ENCODE measurements at places on chromosomes 11 and 22.
A peak's percentile ranks its signal among the peaks of the same experiment; 100 is the strongest.

DNA sequence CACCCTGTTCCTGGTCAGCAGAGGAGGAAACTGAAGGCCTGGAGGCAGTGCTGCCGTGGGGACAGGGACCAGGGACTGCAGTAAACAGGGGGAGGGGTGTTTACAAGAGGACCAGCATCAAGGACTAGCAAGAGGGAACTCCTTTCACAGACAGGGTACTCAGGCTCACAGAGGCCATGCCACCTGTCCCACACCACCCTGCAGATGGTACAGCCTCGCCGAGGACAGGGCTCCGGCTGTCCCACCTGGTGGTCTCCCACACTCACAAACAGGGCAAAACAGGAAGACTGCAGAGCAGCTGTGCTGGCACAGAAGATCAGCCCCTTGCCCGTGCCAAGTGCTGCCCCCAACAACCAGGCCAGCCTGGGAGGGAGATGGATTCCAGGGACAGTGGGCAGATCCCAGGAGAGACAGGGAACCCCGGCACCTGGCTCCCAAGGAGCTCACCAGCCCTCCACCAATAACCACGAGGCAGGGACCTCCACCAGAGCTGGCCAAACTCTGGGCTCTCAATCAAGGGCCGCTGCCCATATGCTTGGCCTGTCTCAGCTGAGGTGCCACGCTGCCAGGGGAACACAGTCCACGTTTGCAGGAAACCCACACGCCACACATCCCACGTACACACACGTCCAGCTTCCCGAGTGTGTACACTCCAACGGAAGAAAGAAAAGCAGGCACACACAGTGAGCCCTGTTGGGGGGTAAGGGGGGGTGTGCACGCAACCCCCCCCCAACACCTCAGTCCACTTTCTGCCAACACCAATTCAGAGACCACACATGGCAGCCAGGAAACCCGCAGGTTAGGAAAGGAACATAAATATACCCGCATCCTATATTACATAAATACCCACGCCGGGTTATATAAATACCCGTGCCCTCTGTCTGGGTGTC is 2.1 kb downstream of the CSNK1E start:
- no peak for DNase-seq

DNA sequence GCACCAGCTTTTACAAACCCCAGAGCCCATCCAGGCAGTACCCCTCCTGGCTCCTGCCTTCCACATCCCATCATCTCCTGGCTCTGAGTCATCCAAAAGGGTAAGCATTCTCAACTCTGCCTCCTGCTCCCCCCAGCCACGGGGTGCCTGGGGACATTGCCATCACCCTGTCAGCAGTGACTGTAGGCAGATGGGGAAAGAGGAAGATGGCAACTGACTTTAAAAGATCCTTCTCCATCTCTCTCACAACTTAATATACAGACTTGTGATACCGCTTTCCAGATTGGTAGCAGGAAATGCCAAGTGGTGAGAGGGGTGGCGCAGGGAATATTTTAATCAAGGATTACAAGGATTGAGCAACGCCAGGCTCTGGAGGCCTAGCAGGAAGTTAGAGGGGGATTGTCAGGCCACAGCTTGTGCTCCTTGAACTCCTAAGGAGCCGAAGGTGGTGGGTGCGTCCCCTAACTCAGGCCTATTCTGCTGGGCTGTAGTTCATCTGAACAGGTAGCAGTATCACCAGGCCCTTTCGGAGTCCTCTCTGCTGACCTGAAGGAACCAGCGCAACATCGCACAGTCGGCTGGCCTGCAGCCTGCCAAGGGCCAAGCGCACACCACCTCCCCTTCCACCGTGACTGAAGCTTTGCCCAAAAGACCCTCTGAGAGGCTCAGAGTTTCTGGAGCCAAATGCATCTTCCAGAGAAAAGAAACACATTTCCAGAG is 83.3 kb downstream of the ZC3H12C start:
- peak; percentile 61 for DNase-seq

DNA sequence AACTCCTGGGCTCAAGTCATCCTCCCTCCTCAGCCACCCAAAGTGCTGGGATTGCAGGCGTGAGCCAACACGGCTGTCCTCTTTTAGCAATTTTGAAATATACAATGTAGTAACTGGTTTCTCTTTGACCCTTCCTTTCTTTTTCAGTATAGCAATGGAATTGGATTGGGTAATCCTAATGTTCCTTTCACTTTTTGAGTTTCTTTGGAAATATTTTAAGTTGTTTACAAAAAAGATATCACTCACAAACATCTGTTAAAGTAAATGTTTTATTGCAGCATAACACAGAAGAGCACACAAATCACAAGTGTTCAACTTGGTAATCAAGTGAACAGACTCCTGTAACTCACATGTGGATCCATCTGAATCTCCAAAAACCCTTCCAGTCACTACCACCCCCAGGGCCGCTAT is 44.6 kb upstream of the EP300 start:
- DNase-seq, result peak; percentile 14

DNA sequence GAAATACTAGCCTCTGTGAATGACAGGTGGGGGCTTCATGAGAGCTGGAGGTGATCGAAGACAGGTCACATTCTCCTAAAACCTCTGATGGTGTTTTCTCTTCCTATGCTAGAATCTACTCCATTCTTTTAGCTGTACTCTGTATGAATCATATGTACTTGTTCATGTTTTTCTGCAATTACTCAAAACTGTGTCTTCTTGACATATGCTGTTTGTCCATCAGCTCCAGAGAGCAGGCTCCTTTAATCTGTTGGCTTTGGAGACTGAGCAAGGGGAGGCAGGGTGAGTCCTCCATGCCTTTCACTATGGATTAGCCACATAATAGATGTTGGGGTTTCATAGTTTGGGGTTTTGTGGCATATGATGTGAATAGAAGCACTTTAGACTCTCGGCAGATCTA is 598.8 kb downstream of the NTM start:
- DNase-seq, result no peak

GRCh38 chr22:37701141-37701786 is 4.4 kb downstream of the TRIOBP start:
- DNase-seq, result no peak

GRCh38 chr11:46692450-46692849 is 8.0 kb downstream of the ARHGAP1 start:
- DNase-seq, result no peak

- DNase-seq, result no peak
These were observed 58.3 kb downstream of the CDKN1C start for GRCh38 chr11:2827256-2827655.

DNA sequence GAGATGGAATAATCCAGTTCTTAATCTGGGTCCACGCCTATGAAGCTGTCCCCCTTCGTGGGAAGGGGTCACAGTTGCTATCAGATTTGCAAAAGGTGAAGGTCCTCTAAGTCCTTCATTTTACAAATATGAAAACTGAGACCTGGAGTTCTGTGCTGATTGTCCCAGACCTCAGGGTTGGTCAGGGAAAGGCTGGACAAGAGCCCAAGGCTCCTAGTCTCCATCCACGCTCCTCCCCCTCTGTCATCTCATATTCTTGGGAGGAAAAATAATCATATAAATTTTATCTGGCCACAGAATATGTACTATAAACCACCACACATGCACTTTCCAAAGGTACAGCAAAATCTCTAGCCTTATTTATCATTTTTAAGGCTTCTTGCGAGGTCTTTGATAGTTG is 5.5 kb downstream of the PACSIN2 start:
- DNase-seq, result no peak

GRCh38 chr11:74033046-74033445 is 24.2 kb upstream of the UCP3 start:
- DNase-seq, result no peak

- peak; percentile 62 for DNase-seq
These were observed 25.0 kb downstream of the ARHGAP1 start for GRCh38 chr11:46675288-46675851.

- DNase-seq, result no peak
These were observed 302.1 kb upstream of the B3GAT1 start for GRCh38 chr11:134714021-134714656.

- no peak for DNase-seq
These were observed 67.7 kb upstream of the PPP6R3 start for GRCh38 chr11:68392822-68393221.

DNA sequence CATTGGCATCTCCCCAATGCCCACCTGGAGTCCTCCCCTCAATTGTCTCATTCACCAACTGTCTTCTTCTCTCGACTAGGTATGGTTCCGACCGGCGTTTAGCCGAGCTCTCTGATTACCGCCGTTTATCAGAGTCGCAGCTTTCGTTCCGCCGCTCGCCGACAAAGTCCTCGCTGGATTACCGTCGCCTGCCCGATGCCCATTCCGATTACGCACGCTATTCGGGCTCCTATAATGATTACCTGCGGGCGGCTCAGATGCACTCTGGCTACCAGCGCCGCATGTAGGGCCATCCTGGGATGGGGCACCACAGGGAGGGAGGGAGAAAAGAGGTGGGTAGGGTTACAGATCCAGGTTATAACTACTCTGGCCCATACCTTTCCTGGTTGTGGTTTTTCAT is 10.0 kb downstream of the RBM14 start:
- DNase-seq, result no peak

DNA sequence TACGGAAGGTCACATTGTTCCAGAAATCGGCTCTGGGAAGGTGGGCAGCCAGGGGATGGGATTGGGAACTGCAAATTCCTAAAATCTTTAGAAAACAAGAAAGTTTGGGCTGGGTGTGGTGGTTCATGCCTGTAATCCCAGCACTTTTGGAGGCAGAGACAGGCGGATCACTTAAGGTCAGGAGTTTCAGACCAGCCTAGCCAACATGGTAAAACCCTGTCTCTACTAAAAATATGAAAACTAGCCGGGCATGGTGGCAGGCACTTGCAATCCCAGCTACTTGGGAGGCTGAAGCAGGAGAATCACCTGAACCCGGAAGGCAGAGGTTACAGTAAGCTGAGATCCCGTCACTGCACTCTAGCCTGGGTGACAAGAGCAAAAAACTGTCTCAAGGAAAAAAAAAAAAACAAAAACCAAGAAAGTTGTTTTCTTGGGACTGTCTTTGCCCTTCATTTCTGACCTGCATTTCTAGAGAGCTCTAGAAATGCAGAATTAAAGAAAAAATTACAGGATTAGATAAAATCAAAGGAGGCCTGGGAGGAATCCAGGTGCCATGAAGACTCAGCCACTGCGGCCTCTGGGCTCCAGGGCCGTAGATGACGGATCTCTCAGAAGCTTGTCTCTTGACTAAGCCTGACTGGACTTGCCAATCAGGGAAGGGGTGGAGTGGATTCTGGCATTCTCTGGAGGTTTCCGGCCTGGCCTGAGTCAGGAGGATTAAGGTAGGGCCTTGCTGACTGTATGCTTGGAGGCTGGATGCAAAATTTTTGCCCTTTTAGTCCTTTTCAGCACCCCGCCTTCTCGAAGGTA is 5.3 kb upstream of the MALAT1 start:
- DNase-seq, result peak; percentile 99

GRCh38 chr11:93476796-93477195 is 66.4 kb downstream of the SMCO4 start:
- peak; percentile 84 for DNase-seq

Data from iris pigment epithelial cell (primary cell).